ENCODE measurements at places on chromosomes 5 and 9.

DNA sequence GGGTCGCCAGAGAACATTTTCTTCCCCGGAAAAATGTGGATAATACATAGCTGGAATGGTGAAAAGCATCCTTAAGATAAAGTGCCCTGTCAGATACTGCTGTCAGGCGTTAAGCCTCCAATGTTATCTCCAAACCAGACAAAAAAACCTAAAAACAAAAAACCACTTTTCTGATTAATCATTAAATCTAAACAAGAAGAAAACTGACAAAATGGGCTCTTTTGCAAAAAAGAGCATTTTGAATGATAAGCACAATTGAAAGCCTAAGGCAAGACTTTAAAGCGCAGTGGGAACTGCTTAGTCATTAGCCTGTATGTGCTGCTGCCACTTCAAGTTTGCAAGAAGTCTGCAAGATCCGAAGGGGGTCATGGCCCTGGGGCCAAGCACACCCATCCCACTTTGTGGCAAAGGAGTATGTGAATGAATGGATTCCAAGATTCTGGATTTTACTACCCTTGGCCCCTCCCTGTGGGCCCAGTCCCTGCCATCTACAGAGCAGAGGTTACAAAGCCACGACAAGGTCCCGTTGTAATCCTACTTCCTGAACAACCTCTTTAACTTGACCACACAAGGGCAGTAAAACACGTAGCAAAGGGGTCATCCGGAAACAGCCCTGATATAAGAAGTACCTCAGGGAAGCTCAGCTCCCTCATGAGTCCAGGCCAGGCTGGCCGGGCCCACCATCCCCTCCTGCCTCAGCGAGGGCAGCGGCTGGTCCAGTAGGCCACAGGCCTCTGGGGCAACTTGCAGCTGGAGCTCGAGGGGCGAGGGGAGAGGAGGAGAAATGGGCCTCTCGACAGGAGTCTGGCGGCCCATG lies 29.7 kb downstream of the SHB start:
- DNase-seq = no peak

DNA sequence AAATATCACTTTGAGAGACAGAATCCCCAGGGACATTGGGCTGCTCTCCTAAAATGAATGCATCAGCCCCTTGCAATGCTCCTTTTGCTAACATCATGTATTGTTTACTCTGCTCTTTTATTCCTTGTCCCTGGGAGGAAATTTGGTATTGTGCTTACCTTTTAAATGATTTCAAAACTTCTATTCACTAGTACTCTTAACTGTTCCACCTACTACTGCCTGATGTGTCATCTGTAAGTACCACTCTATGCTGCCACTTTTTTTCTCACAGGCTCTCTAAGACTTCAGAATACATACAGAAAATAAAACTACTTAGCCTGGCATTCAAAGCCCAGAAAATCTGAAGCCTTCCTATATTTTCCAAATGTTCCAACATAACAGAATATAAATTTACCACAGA lies 667.2 kb downstream of the BRINP1 start:
- no peak for DNase-seq

GRCh38 chr9:77820293-77820954 lies 172.3 kb upstream of the GNA14 start:
- DNase-seq = no peak

DNA sequence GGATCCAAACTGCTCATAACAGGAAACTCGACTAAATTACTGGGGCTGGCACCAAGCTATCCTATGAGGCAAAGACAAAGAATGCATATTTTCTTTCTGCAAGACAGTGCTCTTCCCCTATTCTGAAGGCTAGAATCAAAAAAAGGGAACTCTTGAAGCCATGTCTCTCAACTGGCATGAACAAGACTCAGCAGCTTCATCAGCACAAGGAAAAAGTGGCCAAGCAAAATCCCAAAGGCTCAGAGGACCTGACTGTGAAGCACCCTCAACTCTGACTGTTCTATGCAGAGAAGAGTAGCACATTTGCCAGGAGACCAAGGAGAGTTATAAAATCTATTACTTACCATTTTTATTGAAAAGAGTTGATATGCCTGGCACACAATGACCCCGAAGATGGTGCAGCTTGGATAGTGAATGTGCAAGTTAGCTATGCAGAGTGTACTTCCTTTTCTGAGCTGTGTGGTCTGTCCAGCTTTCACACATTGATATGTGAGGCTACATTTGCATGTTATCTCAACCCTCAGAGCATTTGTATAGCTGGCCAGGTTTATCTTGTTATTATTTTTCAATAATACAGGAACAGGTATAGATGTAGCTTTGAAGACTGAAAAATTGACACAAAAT lies 51.0 kb upstream of the FYB1 start:
- peak; percentile 34 for DNase-seq

- DNase-seq = no peak
Measured at GRCh38 chr9:133064241-133065069, 2.7 kb downstream of the CEL start.

GRCh38 chr5:145237843-145238242 lies 597.3 kb downstream of the PRELID2 start:
- DNase-seq = no peak

- DNase-seq = no peak
Measured at GRCh38 chr5:87053146-87053545, 214.5 kb upstream of the RASA1 start.

GRCh38 chr5:133271606-133272005 lies 219.8 kb downstream of the HSPA4 start:
- DNase-seq = no peak

DNA sequence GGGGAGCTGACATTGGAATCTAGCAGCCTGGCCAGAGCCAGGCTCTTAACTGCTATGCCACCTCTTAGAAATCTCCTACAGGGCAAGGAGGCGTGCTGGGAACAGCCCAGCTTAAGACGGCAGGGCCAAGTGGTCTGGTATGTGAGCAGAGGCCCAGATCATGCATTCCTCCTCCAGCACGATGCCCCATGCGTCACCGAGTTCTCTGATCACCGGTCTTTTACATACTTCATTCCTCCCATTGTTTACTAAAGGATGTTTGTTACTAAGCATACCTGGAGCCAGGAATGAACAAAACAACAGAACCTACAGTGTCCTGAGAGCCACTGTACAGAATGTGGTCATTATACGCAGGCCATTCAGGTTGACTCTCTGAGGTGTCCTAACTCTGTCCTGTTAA lies 73.8 kb downstream of the TRIO start:
- DNase-seq = no peak

DNA sequence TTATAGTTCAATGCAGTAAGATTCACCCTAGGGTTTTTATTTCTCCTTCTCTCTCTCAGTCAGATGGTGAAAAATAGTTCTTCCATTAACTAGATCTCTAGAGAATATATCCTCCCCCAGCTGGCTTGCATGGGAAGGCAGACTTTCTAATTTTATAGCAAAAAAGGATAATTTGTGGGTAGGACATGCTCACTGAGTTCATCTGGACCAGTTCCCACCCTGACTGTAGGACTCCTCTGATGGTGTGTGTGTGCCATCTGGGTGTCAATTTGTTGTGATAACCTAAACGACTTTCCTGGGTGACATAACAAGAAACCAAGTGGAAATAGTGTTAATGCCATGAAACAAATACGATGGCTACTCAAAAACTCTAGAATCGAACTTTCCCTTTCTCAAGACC lies 44.9 kb downstream of the APBA1 start:
- no peak for DNase-seq

DNA sequence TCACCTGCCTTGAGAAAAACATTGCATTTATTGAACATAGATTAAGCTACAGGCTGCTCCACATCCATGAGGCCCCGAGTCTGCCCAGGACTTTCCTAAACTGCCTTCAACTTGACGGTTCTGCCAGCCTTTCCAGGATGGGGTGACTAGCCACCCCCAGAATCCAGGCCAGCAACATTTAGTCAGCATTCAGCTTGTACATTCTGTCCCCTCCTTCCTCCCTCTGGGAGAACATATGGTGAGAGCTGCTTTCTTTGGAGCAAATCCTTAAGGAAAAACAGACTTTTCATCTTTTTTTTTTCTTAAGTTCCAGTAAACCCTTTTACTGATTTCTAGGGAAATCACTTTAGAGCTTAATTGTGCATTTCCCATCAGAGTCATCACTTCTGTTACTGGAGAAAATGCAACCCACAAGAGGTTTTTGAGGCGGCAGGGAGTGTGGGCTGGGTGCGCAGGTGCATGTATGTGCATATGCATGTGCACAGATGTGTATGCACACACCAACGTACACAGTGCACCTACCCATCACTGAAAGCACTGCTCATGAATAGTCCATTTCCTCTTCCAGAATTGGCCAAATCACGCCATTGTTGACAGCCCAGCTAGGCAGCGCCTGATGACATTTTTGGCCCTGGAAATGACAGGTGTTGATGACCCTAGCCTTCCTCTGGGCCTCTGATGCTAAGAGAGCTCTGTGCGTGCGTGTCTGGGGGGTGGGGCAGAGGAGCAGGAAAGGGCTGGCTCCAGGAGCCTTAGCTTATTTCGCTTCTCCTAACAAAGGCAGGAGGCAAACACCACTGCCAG lies 145.6 kb downstream of the HSD17B3 start:
- DNase-seq = no peak

DNA sequence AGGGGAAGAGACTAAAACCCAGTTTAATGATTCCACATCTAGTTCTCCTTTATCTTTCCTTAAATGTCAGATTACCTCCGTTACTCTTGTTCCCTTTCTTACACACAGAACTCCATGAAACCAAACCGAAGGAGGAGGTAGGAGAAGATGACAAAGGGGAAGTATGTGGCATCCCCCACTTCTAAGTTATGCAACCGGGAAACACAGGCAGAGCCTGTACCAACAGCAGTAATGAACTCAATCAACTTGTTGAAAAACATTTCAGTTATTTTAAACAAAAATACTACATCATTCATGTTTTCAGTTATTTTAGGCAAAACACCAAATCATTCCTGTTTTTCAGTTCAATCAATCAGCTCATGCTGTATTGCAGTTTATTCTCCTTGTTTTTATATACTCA lies 101.8 kb downstream of the PCSK1 start:
- DNase-seq = no peak

DNA sequence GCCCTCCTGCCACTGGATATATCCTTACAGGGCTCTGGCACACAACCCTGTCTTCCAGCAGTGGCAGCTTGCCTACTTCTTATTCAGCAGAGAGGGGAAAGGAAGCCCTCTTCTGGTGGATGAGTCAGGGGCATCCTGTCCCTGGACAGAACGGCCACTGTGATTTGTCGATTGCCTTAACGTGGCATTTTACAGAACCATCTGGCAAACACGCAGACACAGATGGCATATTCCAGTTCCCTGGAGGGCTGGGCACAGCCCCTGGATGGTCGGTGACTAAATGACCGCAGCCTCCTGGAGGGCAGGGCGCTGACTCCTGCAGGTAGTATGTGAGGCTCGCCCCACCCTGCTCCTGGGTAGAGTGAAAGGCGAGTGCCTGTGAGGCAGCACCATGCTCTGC lies 62.1 kb downstream of the DCP2 start:
- no peak for DNase-seq

- DNase-seq = no peak
Measured at GRCh38 chr5:112625689-112626438, 111.8 kb upstream of the APC start.

DNA sequence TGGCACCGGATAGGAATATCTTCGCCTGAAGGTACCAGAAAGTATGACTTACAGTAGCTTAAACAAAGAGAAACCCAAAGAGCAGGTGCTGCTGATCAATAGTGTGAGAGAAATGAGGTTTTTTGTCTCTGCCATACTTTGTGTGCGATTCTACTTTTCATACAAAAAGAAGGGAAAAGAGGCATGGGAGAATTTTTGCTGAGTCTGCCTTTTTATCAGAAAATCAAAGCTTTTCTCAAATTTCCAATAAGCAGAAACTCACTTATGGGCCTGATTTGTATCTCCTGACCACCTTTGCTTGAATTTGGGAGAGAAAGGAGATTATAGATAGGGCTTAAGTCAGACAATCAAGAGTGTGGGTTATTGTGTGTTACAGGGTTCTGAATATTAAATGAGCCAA lies 65.5 kb upstream of the TAF11L2 start:
- no peak for DNase-seq

- DNase-seq = no peak
Measured at GRCh38 chr5:123180178-123180577, 91.1 kb downstream of the PRDM6 start.

DNA sequence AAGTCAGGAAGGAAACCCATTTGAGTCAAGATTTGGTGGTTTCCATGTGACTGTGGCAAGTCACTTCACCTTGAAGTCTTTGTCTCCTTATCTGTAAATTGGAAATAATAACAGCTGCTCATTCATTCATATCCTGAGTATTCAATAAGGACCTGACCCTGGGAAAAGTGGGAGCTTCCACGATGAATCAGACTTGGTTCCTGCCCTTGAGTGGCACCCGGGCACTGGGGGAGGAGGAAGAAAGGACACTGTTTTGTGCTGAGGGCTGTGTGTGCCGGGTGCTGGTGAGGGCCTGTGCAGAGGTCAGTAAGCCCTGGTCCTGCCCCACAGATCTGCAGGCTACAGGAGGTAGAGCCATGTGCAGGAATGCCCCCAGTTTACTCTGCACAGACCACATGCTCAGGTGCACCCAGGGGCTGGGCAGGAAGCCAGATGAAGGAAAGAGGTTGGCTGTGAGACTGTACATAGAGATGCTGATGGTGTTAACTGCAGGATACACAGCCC lies 6.8 kb downstream of the NDST1 start:
- no peak for DNase-seq

GRCh38 chr5:147369742-147370374 lies 135.0 kb downstream of the STK32A start:
- DNase-seq = no peak

All from CD4-positive, alpha-beta T cell treated with Interleukin-12 subunit alpha and Interleukin-12 subunit beta, for 1 hour (primary cell).